Globus pallidus (tissue), 1 donor: ENCODE measurements at places on chromosomes 6 and 20.

DNA sequence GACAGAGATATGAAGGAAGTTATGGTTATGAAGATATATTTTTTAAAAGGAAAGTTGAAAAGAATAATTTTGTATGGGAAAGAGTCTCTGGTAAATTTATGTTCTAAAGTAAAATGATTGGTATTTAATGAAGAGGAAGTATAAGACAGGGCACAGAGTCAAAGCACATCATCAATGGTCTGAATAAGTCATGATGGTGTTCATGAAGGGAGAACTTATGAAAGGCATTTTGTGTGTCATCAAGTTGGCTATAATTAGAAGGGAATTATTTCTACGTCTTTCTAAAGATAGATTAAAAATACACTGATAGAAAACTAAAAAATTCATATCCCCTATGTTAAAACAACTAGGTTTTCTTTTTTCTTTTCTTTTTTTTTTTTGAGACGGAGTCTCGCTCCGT is 21.4 kb upstream of the SNAI1 start:
- no peak for DNase-seq

- DNase-seq, result no peak
These were observed 308.4 kb downstream of the PACRG start for GRCh38 chr6:163036160-163036645.

GRCh38 chr6:160297310-160297709 is 38.7 kb upstream of the SLC22A2 start:
- DNase-seq, result no peak

- no peak for DNase-seq
These were observed 352.1 kb upstream of the IRAK1BP1 start for GRCh38 chr6:78515271-78515670.

- no peak for DNase-seq
These were observed 14.2 kb downstream of the DSP start for GRCh38 chr6:7555671-7556070.

- no peak for DNase-seq
These were observed 96.7 kb downstream of the TAF4 start for GRCh38 chr20:61968932-61969331.

DNA sequence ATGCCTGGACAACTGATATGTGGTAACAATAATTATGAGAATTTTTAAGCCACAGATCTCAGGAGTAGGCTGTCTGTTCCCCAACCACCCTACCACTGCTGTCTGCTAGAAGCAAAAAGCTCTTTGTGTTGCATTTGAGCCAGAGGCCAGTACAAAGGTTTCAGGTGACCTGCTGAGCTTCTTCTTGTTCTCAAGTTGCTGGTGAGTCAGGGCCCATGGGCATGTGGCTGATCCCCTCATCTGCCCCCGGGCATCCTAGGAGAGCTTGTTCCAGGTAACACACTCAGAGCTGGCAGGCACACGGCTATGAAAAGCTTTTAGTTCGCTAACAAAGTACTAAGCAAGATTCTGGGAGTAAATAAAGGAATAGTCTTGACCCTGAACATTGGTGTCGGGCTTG is 285.3 kb downstream of the CDC5L start:
- no peak for DNase-seq

DNA sequence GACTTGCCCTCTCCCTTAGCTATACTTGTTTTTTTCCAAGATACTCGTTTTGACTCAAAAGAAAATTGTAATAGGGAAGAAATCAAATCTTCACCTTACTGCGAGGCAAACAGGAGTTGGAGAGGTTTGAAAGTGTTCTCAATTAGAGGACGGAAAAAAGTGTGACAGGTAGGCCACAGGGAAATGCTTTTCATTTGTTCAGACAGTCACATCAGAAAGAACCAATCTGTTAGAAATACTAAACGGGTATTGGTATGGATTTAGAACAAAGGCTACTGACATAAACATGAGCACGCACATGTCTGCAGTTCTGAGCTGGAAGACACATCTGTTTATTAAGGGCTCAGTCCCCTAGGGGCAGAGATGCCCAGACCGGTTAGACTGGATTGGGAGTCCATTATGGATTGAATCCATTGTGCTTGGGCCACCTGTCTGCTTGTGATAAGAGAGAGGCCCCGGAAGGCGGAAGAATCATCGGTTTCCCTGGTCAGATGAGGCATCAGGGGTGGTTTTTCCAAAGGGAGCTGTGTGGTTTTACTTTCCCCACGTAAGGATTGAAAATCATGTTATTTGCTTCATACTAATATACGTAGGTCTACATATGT is 220.9 kb upstream of the MYLIP start:
- DNase-seq, result no peak

GRCh38 chr6:107956586-107957307 is 1.3 kb downstream of the SEC63 start:
- peak; percentile 14 for DNase-seq

- DNase-seq, result peak; percentile 42
These were observed 335.7 kb downstream of the NRN1 start for GRCh38 chr6:5670811-5671561.

- no peak for DNase-seq
These were observed 14.0 kb downstream of the SPATS1 start for GRCh38 chr6:44356487-44356886.

DNA sequence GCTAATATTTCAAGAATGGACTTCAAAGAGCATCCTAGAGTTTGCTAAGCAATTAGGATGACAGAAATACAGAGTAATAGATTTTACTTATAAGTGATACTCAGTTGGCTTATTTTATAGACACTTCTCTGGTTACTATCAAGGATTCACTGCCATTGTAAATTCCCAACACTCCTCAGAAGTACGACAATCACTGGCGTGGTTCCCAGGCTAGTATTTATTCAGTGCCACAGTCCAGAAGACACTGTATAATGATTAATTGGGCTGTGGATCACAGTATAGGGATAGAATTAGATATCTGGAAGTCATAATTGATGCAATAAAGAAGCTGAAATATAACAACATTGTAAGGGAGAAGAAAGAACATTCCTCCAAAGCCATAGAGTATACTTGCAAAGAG is 15.7 kb downstream of the MANEA start:
- DNase-seq, result peak; percentile 20

GRCh38 chr6:163808231-163808630 is 393.7 kb downstream of the QKI start:
- no peak for DNase-seq

DNA sequence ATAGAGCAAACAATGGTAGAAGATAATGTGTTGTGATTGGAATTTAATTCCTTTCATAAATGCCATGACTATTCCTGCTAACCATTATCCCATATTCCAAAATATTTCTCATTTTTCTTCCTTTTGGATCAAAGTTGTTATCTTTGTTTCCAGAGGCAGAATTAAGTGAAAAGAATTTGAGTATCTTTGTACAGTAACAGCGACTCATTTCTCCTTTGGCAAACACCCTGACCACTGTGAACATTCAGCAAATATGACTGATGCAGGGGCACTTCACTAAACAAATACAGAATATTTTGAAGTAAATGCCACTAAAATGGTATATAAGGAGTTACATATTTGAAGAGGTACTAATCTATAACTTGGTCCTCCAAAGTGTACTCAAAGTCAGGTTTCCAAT is 105.0 kb upstream of the LAMP5 start:
- DNase-seq, result no peak

- DNase-seq, result no peak
These were observed 86.5 kb downstream of the YTHDF1 start for GRCh38 chr20:63129376-63129965.

DNA sequence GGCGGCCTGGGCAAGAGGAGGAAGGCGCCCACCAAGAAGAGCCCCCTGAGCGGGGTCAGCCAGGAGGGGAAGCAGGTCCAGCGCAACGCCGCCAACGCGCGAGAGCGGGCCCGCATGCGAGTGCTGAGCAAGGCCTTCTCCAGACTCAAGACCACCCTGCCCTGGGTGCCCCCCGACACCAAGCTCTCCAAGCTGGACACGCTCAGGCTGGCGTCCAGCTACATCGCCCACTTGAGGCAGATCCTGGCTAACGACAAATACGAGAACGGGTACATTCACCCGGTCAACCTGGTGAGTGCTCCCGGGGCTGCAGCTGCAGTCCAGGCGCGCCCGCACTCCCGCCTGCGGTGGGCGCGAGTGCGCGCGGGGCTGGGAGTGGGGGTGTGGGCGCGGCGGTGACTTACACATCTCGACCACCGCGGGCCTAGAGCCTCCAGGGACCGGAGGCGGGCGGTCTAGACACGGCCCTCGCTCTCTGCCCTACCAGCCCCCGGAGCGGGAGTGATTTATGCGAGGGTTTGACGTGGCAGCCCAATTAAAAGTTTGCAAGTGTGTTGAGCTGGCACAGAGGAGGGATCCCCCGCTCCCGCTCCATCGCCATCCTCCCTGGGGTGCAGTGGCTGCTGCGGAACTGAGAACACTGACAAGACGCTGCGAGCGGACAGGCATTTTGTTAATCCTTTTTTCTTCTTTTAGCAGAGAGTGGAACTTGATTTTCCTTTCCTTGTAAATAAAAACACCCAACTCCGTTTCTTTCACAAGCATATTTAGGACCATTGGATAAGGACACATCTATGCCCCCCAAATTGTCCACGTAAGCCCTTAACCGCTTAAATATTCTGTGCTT is 867 bp downstream of the TCF21 start:
- DNase-seq, result no peak

DNA sequence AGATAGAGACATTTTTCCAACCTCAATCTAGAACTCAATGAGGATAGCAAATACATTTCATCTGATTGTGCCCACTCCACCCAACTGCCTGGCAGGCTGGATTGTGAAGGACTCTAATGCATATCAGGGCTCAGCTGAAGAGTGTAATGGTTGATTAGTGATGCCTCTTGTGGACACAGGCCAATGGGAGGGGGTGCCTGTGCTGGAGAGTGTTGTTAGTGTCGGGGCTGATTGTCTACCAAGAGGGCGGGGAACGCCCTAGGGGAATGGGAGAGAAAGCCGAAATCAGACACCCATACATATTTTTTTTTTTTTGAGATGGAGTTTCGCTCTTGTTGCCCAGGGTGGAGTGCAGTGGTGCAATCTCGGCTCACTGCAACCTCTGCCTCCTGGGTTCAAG is 103.7 kb upstream of the SALL4 start:
- DNase-seq, result no peak

DNA sequence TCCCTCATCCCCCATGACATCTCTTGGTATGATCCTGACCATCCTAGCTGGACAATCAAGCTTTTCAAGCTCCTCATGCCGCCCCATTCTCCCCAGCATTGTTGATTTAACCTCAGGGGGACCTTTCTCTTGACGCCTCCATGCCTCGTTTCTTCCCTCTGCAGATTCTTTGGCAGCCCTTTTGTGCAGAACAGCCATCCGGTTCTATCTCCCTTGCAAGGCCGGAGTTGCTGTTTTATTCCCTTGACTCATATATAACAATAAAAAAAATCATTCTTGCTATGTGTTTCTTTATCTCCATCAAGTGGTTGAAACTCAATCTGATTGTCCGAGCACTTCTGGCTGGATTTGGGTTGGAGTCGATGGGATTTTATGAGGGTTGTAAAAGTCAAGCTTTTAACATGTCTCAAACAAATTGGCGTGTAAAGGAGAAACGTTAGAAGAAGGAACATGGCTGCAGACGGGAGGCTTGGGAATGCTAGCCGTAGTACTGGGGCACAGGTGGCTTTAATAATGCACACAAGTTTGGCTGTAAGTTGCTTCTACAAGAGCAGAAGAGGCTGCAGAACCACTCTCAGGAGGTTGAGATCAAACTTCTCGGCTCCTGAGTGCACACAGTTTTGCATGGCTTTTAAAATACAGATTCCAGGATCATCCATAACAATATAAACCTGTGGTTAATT is 3.9 kb upstream of the SULF2 start:
- no peak for DNase-seq

DNA sequence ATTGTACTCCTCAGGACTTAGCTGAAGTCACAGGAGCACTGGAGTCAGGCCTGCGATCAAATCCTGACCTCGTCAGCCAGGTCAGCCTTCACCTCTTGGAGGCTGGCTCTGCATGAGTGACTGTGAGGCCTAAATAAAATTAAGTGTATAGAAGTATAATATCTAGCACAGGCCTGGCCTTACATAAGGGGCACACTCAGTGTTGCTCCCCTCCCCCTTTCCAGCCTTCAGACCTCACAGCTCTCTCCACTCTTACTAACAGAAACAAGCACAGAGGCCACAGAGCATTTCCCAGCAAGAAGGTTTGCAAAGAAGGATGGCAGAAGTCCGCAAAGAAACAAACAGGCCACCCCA is 84.8 kb downstream of the TRERF1 start:
- DNase-seq, result no peak

- no peak for DNase-seq
These were observed 39.6 kb upstream of the PAX1 start for GRCh38 chr20:21665687-21666446.

DNA sequence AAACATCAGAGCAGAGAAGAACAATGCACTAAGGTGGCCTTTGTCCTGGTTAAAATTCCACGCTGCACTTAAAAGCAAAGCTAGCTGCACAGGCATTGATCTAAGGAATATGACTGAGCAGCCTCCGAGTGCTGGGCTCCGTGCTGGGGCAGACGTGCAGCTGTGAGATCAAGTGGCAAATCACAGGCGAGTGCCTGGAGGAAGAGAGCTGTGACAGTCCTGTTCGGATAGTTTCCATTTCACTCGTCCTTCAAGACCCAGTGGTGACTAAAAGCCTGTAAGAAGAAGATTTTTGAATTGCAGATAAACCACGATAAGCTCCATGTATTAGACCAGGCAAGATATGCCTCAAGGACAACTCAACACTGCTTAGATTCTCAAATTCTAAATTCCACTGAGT is 247.9 kb downstream of the ANKRD60 start:
- no peak for DNase-seq

DNA sequence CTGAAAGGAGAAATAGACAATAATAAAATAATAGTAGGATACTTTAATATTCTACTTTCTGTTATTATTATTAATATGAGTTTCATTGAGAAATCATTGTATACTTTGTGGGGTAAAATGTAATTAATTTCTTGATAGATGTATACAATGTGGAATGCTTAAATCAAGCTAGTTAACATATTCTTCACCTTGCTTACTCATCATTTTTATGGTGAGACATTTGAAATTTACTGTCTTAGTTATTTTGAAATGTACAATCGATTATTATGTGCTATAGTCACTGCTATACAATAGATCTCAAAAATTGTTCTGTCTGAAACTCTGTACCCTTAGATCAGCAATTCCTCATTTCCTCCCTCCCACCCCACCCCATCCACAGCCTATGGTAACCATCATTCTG is 720.3 kb downstream of the RNF144B start:
- no peak for DNase-seq

GRCh38 chr20:19887556-19888268 is 129.4 kb upstream of the NAA20 start:
- no peak for DNase-seq

DNA sequence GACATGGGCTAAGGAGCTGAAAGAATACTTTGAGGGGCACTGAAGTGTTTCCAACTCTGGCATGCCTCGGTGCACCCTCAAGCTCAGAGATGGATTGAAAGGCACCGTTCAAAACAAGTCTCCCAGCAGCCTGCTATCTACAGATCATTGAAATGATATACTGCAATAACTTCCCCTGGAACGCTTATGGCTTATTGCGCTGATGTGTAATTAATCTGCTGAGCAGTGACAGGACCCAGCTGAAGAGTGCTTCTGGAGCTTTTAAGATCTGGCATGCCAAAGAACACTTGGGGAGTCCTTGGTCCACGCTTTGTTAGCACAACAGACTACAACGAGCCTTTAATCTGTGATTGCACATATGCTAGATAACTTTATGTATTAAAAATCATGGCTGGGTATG is 708.2 kb downstream of the PRKN start:
- no peak for DNase-seq
